Activated T-helper 1 cell treated with anti-CD3 and anti-CD28 coated beads, Interleukin-2, amount 50 U/mL, for 16 hours (primary cell): ENCODE measurements at places on chromosomes 7 and 10.

GRCh38 chr10:111525696-111526095 is 448.9 kb downstream of the ADRA2A start:
- DNase-seq = no peak

DNA sequence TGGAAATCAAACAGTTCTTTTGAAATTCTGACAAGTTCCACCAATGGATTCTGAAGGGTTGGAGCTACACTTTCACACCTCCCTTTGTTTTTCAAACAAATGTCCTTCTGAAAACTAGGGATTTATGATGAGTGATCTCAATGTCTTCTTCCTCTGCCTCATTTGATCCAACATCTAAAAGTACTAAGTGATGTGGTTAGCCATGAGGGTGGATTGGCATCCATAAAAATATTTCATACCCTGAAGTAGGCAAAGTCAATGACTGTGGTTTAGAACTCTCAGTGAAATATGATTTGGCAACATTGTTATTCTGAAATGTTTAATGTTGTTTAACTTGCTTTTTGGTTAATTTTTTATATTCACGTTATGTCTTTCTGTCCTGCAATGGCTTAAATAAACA is 136.9 kb downstream of the MBL2 start:
- DNase-seq = no peak

- no peak for DNase-seq
Observed at GRCh38 chr10:32205670-32206069, 141.3 kb downstream of the EPC1 start.

GRCh38 chr10:23974746-23975272 is 234.1 kb upstream of the KIAA1217 start:
- DNase-seq = no peak

GRCh38 chr7:140475747-140476333 is 3.5 kb downstream of the MKRN1 start:
- no peak for DNase-seq

GRCh38 chr10:118298787-118299186 is 43.3 kb downstream of the FAM204A start:
- no peak for DNase-seq

DNA sequence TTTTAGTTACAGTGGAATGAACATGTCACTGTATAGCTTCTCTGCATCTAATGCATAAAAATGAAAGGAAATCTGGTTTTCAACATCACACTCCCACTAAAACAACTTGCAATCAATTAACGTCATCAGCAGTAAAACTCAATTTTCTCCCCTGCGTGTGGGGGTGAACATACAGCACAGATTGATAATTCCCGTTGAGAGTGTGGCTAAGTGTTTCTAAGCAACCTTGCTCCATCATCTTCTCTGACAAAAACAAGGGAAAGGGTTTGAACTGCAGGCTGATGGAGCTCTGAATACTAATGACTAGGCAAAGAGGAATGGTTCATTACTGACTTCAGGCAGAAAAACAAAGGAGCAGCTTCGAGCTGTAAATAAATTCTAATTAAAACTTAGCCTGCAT is 238.3 kb downstream of the PARD3 start:
- DNase-seq = no peak

DNA sequence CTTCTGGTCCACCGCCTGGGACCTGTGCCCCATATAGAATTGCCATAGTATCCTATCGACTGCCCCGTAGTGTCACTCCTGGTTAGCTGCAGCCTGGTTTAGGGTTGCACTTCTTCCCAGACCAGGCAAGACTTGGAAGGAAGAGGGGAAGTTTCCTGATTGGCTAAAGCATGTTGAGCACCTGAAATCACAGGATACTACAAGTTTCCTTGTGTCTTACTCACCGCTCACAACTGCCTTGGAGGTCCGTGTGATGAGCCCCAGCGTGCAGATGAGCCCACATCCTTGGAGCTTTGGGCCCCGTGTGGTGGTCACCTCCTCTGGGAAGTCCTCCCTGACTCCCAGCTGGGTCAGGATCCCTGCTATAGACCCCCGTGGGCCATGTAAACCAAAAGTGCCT is 73.9 kb upstream of the GTF2I start:
- no peak for DNase-seq

GRCh38 chr7:50832744-50833143 is 50.0 kb upstream of the GRB10 start:
- DNase-seq = no peak
